ENCODE measurements at places on chromosomes 4 and X. TPM values are rescaled to one million over a fixed set of nuclear protein-coding genes. Genes with fewer than 3 reads are reported as not detected.

RS1 gene
- total RNA-seq: not detected

PCDH18 gene
- total RNA-seq: 4.9 TPM

GABRQ gene
- total RNA-seq: 0.43 TPM

MAGEC2 gene
- total RNA-seq: not detected

QRFPR gene
- not detected for total RNA-seq

ABLIM2 gene
- 0.36 TPM for total RNA-seq

GPR82 gene
- not detected for total RNA-seq

PRDM8 gene
- 0.19 TPM for total RNA-seq

HOPX gene
- total RNA-seq: 1.7 TPM

BST1 gene
- 24.5 TPM for total RNA-seq

CTSO gene
- total RNA-seq: 3.7 TPM

F11 gene
- total RNA-seq: not detected

LGI2 gene
- 0.27 TPM for total RNA-seq

MAGED4 gene
- total RNA-seq: 96.3 TPM

CPZ gene
- total RNA-seq: 6.3 TPM

DKK2 gene
- total RNA-seq: 2.1 TPM

KLB gene
- total RNA-seq: not detected

HTR2C gene
- not detected for total RNA-seq

DRD5 gene
- total RNA-seq: not detected

CD38 gene
- 0.94 TPM for total RNA-seq

PHKA1 gene
- 7.5 TPM for total RNA-seq

FREM3 gene
- total RNA-seq: not detected

SLC34A2 gene
- total RNA-seq: 0.26 TPM

CABS1 gene
- total RNA-seq: not detected

MAGEA4 gene
- not detected for total RNA-seq

LONRF3 gene
- total RNA-seq: 0.19 TPM

BTK gene
- total RNA-seq: 0.79 TPM

SSX2B gene
- not detected for total RNA-seq

RTL5 gene
- total RNA-seq: 13.2 TPM

GAGE2A gene
- not detected for total RNA-seq

GPC3 gene
- total RNA-seq: 8.2 TPM

GAGE12E gene
- total RNA-seq: not detected

GNRHR gene
- not detected for total RNA-seq

KLHL34 gene
- not detected for total RNA-seq

MAGEA10 gene
- total RNA-seq: not detected

KCNIP4 gene
- 0.26 TPM for total RNA-seq

HSFX3 gene
- total RNA-seq: not detected

F9 gene
- total RNA-seq: not detected

VCX3B gene
- total RNA-seq: not detected

CCSER1 gene
- total RNA-seq: 2.2 TPM

XAGE1B gene
- not detected for total RNA-seq

TEC gene
- 0.91 TPM for total RNA-seq

RXFP1 gene
- total RNA-seq: 0.14 TPM

HSFX4 gene
- total RNA-seq: not detected

TECRL gene
- total RNA-seq: not detected

BCAP31 gene
- 222 TPM for total RNA-seq
